Thoracic aorta (tissue), 2 donors: ENCODE measurements at places on chromosomes 3 and 15. TPM values are rescaled to one million over a fixed set of nuclear protein-coding genes. Genes with fewer than 3 reads are reported as not detected.

DNA sequence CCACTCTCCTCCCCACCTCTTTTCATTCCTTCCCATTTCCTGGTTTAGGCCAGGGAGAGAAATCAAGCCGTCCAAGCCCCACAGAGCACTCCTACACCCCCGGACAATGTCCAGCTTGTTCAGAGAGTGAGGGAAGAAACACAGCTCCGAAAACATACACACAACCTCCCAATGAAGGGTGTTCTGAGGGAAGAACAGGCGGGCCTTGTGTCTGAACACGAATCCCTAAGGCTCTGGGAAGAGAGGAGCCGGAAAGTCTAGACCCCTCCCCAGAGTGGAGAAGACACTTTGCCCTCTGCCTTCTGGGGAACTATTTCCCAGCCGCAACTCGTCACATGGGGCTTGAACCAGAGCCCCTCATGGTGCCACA is 30.5 kb downstream of the ACAN start:
- no peak for DNase-seq

The KIAA1143 gene
- total RNA-seq, result 28.9 TPM

The FOXB1 gene
- total RNA-seq, result not detected

The KLHL40 gene
- not detected for total RNA-seq

The SH3GL3 gene
- total RNA-seq, result not detected

DNA sequence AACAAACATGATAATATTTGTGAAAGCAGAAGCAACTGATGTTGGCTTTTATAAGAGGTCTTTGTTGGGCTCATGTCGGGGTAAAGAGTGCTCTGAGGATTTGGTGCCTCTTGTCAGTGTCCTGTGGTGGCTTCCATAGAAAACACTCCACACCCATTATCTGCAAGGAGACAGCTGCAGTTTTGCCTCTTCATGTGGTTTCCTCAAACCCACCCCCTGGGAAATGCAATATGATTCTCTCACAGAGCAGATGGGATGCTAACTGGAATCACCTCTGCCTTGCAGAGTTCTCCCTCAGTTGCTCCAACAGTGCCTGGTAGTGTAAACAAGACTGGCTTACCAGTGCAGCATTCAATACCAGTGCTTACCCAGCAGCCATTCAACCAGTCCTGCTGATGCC is 771.4 kb upstream of the CFAP20DC start:
- DNase-seq, result no peak

The IL1RAP gene
- 32.9 TPM for total RNA-seq

- no peak for DNase-seq
Measured at GRCh38 chr3:189394599-189395121, 222.9 kb downstream of the TPRG1 start.

The CKMT1B gene
- not detected for total RNA-seq

DNA sequence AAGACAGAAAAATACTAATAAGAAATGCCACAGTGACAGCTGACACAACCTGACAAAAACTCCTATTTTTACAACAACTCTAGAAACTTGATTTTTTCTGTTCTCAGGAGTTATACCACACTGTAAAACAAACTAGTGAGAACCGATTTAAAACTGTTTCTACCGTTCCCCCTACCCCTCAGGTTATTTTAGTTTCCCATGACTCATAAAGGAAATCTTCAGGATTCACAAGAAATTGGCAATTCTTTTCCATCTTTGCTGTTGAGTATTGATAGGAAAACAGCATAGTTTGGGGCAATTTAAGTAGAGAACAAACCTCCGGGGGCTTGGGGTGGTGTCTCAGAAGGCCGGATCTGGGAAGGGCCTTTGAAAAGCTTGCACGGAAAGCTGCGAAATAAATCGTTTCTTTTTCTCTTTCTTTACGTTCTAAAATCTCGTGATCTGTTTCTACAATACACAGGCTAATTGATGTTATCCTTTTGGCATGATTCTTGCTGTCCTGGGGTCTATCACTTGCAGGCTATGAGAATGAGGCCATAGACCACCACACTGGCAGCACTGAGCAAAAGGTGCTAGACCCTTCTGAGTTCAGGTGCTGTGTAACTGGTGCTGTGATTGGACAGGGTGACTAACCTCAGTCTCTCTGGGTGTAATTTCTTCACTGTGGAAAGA is 89.3 kb downstream of the LPP start:
- DNase-seq, result no peak

GRCh38 chr3:5079761-5080160 is 42.3 kb upstream of the ARL8B start:
- DNase-seq, result no peak

The THRB gene
- total RNA-seq, result 65.6 TPM

The CPB1 gene
- 0.95 TPM for total RNA-seq

The BCHE gene
- 0.41 TPM for total RNA-seq

DNA sequence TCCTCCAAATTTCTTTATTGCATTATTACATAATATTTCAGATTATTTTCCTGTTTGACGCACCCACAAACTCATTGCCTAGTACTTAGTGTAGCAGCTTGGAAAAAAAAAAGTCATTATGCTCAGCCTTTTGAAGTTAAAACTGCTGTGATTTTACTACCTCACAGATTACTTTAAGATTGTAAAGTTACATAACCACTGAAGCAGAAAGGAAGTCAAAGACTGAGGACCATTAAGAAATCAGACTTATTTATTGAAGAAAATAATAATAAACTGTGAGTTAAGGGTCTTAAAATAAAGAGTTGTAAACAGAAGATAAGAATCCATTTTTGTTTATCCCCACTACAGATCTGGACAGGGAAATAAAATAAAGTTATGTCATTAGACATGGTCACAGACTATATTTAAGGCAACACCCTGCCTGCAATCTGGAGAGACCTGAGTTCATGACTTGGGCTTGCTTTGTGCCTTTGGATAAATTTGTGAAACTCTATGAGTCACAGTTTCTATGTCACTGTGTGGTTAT is 212.1 kb upstream of the ROBO2 start:
- DNase-seq, result no peak

DNA sequence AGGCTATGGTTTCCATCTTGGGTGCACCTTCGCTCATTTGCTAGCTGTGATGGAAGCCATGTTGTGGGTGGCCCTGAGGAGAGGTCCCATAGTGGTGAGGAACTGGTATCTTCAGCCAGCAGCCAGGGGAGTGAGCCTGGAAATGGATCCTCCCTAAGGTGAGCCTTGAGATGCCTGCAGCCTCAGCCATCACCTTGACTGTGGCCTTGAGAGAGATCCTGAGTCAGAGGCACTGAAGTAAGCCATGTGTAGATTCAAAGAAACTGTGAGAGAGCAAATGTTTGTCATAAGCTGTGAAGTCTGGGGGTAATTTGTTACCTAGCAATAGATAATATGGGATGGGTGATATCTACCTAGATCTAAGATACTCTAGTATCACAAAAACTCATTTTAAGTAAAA is 105.3 kb downstream of the SNRK start:
- no peak for DNase-seq

DNA sequence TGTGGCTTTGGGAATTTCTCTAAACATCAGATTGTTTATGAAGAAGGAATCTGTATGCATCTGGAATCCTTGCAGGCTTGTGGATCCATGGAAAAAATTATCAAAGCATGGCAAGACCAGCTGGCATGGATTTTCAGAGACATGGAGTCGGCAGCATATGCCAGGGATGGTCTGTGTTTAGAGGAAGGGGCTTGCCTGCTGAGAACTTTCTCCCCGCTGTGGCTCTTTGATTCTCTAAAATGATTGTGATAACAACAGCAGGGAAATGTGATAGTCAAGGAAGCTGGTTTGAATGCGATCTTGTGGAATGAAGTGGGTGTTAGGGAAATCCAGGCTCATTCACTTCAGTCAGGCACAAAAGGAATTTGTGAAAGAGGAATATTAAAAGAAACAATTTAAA is 245.7 kb upstream of the THRB start:
- no peak for DNase-seq

The C3orf49 gene
- total RNA-seq, result not detected

The STRIT1 gene
- not detected for total RNA-seq

DNA sequence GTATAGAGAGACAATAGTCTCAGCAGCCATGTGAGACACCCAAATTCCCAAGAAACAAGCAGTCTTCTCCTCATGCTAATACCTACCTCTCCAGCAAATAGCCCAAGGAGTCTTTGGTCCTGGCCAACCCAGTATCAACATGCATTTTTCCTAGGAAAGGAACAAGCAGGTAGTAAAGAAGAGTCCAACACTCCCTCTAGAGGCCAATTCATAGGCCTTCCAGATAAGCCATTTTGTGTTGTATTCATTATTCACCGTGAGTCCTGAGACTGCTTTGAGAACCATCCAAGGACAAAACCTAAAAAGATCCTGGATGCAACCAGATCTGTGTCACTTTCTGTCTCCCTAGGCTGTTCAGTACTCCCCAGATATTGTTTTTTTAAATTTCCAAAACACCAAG is 63.6 kb upstream of the SNTN start:
- no peak for DNase-seq

DNA sequence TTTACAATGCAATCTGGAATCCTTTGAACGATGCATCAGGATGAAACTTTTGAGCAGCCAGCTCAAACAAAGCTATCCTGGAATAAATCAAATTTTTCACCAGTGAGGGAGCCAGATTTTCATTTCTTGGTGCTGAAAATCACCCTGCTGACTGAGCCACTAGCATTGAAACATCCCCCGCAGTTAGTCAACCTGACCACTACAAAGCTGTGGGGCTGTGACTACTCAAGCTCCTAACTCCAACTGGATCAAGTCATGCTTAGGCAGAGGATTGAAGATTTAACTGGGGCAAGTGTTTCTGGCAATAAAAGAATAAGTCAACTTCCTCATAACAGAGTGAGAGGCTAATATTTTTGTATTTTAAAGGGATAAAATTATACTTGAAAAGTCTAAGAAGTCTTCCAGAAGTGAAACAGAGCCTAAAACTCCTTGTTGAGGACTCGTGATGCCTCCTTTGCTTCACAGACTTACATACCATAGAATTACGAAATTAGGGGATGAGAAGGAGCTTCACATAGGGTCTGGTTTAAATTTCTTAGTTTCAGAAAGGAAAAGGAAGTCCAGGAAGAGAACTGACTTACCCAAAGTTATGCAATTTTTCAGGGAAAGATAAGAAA is 177.8 kb downstream of the SERPINI1 start:
- DNase-seq, result no peak

GRCh38 chr3:100316641-100317069 is 17.9 kb upstream of the NIT2 start:
- no peak for DNase-seq

- DNase-seq, result no peak
Measured at GRCh38 chr3:148911173-148911572, 46.1 kb downstream of the CPA3 start.

GRCh38 chr3:10454907-10455544 is 50.4 kb downstream of the ATP2B2 start:
- DNase-seq, result no peak

DNA sequence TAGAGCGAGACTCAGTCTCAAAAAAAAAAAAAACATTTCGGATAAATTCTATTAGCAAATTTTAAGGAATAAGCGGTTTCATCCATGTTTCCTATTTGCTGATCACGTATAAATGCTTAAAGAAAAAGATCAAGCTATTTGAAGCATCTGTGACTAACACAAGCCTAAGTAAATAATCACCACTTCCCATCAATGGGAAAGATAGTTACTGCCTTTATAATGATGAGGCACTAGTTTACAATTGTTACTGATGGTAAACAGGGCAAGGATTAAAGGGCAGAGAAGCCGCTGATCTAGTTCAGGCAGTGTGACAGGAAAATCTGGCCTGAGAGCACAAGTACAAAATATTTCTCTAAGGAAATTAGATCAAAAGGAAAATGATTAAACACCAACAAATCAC is 13.7 kb downstream of the CLPX start:
- DNase-seq, result no peak

DNA sequence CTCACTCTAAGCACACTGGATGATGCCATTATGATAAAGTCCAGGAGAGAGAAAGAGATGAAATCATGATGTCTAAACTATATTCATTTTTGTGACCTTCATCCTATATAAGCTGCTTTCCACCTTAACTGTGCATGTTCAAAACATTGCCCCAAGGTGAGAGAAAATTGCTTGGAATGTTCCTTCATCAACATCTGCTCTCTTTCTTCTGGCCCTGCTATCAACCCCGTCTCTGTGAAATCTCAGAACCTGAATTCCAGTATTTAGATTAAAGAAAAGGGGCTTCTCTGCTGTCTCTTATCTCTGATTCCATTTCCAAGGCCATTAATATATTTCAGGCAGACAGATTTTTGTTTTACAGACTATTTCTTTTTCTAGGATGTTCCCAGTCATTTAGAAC is 47.3 kb upstream of the PHLDB2 start:
- DNase-seq, result no peak

DNA sequence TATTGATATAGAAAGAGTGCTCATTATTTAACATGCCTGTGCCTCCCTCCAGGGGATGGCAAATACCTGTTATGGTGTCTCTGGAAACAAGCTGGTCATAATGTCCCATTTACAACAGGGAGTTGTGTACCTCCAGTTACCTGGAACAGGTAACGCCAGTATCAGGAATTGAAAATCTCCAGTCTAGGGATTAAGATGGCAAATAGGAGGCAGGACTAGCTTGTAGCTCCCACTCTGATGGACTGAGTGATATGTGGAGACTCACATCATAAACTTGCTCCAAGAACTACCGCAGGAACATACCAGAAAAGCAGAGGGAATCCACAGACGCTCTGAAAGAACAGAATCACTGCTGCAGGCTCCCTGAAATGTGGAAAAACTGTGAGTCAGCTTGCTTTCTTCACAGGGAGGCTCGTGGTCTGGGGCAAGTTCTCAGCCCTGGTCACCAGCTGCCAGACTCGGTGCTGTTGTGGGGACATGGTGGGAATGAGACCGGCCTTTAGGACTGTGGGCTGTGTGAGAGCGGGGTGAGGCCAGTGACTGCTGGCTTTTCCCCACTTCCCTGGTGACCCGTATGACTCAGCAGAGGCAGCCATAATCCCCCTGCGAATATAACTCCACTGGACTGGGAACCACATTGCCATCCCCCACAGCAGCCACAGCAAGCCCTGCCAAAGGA is 97.4 kb downstream of the KCNAB1 start:
- no peak for DNase-seq

The SLC15A2 gene
- 5.1 TPM for total RNA-seq

The ZSCAN2 gene
- 2.8 TPM for total RNA-seq

The MUSTN1 gene
- total RNA-seq, result 21.0 TPM

- DNase-seq, result no peak
Measured at GRCh38 chr15:66670762-66671580, 31.1 kb upstream of the SMAD6 start.

DNA sequence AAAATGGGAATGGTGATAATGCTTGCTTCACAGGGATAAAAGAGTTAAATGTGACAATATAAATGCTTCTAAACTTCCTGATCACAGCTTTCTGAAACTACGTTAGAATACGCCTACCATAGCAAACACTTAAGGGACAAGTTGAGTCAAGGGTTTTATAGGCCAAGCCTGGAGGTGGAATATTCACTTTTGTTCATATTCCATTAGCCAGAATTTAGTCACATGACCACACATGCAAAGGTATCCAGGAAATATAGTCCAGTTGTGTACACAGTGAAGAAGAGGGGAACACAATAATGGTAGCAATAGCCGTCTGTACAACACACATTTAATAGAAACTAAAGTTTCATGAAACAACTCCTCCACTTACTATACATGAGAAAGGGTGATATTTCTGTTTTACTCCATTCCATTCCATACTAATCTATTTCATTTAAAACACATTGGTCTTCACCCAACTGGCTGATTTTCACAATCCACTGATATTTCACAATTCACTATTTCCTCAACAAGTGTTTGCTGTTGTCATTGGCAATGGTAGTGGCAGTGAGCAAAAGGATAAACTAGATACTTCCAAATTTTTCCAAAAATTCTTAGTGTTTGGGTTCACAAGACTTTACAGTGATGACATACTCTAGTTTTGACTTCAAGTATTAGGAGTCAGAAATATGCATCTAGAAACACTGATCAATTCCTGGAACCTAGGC is 270.9 kb downstream of the ERC2 start:
- no peak for DNase-seq

GRCh38 chr3:12986986-12987385 is 86.2 kb downstream of the IQSEC1 start:
- no peak for DNase-seq

The TMEM266 gene
- not detected for total RNA-seq
